Cardiac septum (tissue), 1 donor: ENCODE measurements at places on chromosomes 12 and 14. TPM values are rescaled to one million over a fixed set of nuclear protein-coding genes. Genes with fewer than 3 reads are reported as not detected.

DNA sequence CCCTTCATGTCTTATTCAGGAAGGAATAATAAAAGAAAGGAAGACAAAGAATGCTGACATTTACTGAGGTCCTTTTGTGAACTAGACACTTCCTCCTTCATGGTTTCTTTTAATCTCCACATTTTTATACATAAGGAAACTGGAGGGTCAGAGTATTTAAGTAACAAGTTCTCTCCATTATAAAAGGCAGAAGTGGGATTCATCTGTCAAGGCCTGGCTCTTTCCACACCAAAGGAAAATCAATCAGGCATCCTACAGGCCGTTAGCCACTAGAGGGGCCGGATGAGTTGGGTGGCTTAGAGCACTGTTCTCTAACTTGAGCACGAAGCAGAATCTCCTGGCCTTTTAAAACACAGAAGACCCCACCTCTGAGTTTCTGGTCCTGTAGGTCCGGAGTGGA lies 36.8 kb upstream of the NINJ2 start:
- DNase-seq, result no peak

DNA sequence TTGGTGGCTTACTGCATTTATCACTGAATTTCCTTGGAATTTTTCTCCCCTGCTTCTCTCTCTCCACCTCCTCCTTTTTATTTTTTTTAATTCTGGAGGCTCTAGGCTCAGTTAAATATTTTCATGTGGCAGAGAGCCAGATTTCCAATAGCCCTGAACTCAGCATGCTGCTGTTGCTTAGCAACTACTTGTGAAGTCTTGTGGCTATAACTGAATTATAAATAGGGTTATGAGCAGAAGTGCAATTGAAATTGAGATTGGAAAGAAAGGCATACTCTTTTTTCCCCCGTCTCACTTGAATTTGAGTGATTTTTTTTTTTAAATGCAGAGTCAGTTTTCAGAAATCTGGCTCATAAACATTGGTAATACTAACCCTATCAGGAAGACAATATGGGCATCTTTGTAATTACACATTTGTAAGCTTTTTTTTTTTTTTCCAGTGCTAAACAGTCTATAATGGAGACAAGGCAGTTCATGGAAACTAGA lies 38.3 kb downstream of the ATF7IP start:
- no peak for DNase-seq

DNA sequence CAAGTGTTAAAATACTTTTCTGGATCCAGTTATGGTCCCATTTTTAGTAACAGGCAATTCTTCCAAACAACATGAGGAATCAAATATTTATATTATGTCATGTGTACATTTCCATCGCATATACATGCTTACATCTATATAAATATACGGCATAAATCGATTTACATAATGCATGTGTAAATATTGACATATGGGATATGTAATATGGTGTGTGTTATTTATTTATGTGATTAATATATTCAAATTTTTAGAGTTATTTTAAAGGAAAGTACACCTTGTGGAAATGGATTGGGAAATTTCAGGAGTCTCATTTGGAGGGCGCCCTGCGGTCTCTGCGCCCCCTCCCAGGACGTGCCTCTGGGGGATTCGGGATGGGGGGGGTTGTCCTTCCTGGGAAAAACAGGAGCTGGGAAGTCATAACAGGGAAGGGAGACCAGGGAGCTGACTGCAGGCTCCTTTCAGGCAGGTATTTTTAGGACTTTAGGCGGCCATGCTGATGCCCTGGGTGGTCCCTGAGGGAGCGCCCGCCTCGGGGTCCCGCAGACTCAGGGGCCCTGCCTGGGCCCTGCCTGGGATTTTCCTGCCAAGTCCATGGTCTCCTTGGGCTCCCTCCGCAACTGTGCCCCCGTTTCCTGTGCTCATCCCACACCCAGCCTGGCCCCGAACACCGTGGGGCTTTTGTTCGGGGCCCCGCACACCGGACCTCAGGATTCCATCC lies 82.7 kb upstream of the SFSWAP start:
- DNase-seq, result no peak

- no peak for DNase-seq
Observed at GRCh38 chr12:205026-205425, 8.9 kb downstream of the SLC6A12 start.

- DNase-seq, result no peak
Observed at GRCh38 chr14:47746986-47747385, 71.6 kb upstream of the MDGA2 start.

GRCh38 chr14:74704656-74705055 lies 8.2 kb downstream of the AREL1 start:
- no peak for DNase-seq

- no peak for DNase-seq
Observed at GRCh38 chr14:85528897-85529631, 880 bp upstream of the FLRT2 start.

GRCh38 chr14:28771168-28771567 lies 4.6 kb downstream of the FOXG1 start:
- no peak for DNase-seq

DNA sequence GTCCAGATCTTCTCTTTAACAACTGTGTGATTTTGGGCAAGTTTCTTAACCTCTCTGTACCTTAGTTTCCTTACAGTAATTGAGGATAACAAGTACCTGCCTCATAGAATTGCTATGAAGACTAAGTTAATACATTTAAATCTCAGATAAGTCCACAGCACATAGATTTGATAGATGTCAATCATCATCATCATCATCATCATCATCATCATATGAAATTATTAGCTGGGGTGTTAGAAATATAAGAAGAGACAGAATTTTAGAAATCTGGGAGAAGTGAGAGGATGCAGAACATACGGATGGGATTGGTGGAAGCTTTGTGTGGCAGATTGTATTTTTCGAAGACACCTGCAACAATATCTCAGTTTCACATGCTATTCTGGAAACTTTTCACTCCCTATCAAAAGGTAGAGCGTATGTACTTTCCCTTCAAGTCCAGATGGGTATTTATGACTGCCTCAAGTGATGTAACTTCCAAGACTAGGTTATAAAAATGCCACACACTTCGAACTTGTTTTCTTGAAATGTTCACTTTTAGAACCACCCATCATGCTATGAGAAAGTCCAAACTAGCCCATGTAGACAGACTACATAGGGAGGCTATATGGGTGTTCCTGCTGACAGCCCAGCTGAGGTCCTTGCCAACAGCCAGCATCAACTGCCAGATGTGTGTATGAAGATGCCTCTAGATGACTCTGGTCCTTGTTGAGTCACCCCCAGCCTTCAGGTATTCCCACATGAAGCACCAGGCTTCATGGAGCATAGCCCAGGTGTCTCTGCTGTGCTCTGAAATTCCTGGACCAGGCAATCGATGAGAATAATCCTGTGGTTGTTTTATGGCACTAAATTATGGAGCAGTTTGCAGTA lies 20.7 kb upstream of the SDR39U1 start:
- no peak for DNase-seq

DNA sequence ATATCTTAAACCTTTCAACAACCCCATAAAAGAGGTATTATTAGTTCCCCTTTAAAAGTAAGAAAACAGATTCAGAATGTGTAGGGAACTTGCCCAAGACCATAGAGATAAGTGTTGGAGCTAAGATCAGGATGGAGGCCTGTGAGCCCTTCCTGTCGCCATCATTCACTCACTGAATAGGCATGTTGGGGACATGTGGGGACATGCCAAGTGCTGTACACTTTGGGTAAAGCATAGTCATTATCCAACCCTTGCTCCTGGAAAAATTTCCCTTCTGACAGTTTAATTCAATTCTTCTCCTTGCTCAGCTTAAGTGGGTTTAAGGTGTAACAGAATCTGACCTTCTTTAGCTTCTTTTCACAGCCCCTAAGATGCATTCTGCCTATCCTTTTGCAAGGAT lies 28.0 kb upstream of the C12orf42 start:
- DNase-seq, result no peak

DNA sequence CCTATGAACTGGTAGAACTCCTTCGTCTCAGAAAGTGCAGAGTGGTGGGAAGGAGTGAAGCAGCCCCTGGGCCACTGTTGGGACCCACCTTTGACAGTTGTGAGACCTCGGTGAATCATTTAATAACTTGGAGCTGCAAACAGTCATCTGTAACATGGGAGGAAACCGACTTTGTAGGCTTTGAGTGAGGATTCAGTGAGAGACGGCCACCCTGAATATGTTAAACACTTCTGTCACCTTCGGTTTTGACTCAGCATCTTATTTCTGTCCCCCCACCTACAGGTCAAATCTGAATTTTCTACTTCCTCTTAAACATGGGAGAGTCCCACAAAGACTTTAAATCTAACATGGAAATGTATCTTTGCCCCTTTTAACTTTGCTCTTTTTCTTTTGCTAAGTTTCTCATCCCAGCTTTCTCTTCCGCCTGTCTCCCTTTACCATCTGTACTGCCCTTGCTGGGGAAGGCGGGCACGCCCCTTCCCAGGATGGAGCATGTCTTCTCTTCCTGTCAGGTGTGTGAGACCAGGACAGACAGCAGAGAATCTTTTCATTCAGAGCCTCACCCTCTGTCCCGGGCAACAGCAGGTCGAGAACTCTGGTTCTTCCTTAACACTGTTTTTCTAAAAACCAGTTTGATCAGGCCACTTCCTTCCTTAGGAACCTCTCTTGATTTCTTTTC lies 37.1 kb downstream of the ZC3H14 start:
- DNase-seq, result no peak

- DNase-seq, result no peak
Observed at GRCh38 chr12:27034607-27035293, 12.4 kb downstream of the MED21 start.

DNA sequence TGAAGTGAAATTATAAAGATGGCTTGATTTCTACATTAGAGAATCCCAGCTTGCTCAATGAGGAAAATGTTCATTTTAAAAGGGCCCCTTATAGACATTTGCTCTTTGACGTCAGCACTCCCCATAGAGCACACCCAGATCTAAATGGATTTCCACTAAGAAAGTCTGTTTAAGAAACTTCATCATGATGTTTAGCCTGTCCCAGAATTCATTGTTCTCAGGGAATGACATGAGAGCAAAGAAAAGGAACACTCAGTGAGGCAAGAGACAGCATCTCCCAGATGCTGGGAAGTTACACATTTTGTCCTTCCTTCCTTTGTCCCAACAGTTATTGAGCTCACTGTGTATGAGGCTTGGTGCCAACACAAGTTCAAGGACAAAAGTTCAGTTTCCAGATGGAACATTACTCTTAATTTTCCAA lies 4.9 kb downstream of the PHLDA1 start:
- no peak for DNase-seq

DNA sequence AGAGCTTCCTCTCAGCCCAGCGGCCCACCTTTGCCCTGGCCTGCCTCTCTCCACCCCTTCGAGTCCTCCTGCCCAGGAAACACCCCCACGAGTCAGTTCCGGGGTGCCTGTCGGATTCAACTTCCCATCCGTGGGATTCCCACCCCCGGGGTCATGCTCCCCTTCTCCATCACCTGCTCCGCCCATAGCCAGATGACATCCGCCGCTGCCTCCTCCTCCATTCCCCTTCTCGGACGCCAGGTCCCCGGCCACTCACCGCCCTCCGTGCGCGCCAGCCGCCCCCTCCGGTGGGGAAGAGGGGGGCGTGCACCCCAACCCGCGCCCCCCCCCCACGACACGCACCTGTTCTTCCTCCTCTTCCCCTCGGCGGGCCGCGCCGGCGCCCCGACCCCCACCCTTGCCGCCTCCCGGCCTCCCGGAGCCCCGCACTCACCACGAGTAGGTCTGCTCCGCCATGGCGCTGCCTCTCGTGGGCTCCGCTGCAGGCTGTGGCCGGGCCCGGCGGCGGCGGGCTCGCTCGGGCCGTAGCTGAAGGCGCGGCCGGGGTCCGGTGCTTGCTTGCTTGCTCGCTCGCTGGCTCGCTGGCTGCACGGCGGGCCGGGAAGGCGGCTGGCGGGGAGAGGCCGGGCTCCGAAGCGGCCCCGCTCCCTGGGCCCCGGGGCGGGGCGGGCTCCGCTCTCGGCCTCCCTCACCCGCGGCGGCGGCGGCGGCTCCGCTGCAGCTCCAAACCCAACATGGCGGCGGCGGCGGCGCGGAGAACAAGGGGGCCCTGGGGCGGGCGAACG lies 554 bp downstream of the SPPL3 start:
- DNase-seq, result peak; percentile 87

DNA sequence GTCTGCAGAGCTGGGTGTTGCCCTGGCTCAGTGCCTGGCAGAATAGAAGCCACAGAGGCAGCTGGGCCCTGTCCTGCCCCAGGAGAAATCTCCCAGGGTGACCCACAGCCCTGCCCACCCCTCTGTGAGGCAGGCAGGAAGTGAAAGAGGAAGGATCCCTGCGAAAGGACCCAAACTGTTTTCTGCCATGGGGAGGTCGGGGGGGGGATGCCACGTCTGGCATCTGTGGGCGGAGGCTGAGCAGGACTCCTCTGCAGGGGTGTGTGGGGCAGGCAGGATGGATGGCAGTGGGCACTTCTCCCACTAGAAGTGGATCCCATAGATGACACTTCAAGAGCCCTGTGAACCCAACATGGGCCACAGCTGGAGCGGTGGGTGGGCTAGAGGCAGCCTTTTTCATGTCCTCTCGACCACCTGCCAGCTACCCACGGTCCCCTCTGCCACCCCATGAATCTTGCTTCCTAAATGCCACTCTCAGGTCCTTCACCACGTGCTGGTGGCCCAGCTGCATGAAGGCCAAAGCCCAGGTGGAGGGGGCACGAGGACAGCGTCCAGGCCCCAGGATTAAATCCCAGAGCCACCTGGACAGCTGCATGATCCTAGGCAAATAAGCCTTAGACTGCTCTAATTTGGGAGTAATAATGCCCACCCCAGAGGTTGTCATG lies 3.6 kb downstream of the PAPLN start:
- peak; percentile 59 for DNase-seq

DNA sequence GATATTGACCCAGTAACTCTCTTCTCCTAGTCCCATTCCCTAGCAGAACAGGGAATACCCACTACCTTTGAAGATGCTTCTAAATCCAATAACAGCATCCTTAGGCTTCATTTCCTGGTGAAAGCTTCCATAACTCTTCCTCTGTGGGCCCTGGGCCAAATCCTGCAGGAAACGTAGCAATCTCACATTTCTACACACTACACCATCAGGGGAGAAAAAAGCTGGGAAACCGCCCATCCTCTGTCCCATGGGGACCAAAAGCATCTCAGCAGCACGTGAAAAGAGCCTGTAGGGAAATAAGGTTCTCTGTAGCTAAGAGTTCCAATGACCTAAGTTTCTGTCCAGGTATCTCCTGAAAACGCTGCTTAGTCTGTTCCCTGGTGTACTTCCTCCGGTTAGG lies 340.2 kb downstream of the DPF3 start:
- peak; percentile 6 for DNase-seq

- no peak for DNase-seq
Observed at GRCh38 chr12:63302941-63303536, 152.0 kb upstream of the AVPR1A start.

The PDE6H gene
- total RNA-seq, result not detected

The CBLN3 gene
- 1.2 TPM for total RNA-seq

The IFNG-AS1 gene
- 0.19 TPM for total RNA-seq

The BIN2 gene
- 2.4 TPM for total RNA-seq

The OR4E2 gene
- total RNA-seq, result not detected

The PLEKHH1 gene
- total RNA-seq, result 2.6 TPM

The VRTN gene
- not detected for total RNA-seq

The TMBIM4 gene
- 79.5 TPM for total RNA-seq

The MAP1LC3B2 gene
- 1.9 TPM for total RNA-seq

The CLEC9A gene
- total RNA-seq, result not detected

The AVPR1A gene
- 1.4 TPM for total RNA-seq

The KRT6C gene
- not detected for total RNA-seq

The ADIPOR2 gene
- 33.4 TPM for total RNA-seq

The ANGEL1 gene
- total RNA-seq, result 12.4 TPM
